ENCODE measurements at places on chromosomes 3 and 15. TPM values are rescaled to one million over a fixed set of nuclear protein-coding genes. Genes with fewer than 3 reads are reported as not detected.

DNA sequence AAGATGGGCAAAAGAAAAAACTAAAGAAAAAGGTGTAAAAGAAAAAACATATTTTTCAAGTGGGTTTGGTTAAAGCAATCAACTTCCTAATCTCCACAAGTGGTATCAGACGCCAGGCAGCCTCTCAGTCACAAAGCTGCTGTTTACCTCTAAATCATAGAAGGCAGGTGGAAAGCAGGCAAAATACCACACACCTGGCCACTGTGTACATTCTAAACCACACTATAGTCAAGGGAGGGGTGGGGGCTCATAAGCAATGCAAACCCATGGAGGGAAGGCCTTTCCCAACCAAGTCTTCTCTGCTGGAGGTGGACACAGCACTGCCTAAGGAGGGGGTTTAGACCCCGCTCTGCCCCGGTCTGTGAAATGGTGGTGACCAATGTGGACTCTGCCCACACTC, 50.4 kb downstream of the MCF2L2 start:
- H3K27ac ChIP-seq, result no peak overlapping the region
- no peak overlapping the region for H3K4me3 ChIP-seq
- H3K36me3 ChIP-seq, result peaks cover 8% of the 10 kb centered on the region
- no peaks in the 10 kb centered on the region for H3K4me1 ChIP-seq

DNA sequence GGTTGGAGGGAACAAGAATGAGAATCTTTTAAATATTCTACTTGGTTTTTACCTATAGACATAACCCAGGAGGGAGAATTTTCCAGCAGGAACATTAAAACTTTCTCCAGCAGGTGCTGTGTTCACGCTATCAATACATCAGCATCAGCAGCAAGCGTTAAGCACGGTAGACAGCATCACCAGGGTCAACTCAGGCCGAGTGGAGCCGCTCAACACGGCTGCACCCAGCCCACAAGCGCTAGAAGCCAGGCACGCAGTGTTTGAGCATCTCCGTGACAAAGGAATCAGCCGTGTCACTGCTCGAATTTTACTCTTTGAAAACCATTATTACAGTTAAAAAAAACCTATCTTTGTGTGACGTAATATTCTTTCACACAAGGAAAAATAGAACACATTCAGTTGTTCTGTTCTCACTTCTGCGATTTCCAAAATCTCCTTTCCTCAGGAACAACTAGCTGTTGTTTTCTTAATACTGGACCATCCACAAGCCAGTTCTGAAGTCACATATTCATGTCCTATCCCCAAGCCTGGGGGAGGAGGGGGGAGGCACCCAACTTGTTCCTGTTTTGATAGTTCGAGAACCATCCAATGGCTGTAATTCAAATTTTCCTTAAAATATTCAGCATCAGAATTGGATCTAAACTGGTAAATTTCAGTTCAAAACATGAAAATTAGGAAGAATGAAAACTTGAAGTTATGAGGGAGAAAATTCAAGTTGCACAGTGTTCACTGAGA, 77.9 kb downstream of the ADAMTS17 start:
- DNase-seq, result no peak
- H3K4me1 ChIP-seq, result no peaks in the 10 kb centered on the region

DNA sequence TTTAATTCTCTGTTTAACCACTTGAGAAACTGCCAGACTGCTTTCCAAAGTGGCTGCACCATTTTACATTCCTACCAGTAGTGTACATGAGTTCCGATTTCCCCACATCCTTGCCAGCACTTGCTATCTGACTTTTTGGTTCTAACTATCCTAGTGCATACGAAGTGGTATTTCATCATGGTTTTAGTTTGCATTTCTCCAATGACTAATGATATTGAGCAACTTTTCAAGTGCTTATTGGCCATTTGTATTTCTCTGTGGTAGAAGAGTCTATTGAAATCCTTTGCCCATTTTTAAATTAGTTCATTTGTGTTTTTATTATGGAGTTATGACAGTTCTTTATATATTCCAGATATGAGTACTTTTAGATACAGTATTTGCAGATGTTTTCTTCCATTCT, 247.8 kb downstream of the GABRB3 start:
- no peak for DNase-seq
- no peaks in the 10 kb centered on the region for H3K27me3 ChIP-seq
- no peaks in the 10 kb centered on the region for H3K36me3 ChIP-seq
- no peak overlapping the region for H3K4me3 ChIP-seq
- H3K27ac ChIP-seq, result no peak overlapping the region

GOLGA8M gene
- 2.8 TPM for total RNA-seq

GRCh38 chr3:72187131-72187530, 402.2 kb upstream of the PROK2 start:
- H3K4me1 ChIP-seq, result no peaks in the 10 kb centered on the region
- H3K4me3 ChIP-seq, result no peak overlapping the region
- H3K36me3 ChIP-seq, result no peaks in the 10 kb centered on the region
- no peaks in the 10 kb centered on the region for H3K27me3 ChIP-seq
- H3K27ac ChIP-seq, result no peak overlapping the region

GRCh38 chr3:160069986-160070385, 81.4 kb downstream of the IL12A start:
- H3K27ac ChIP-seq, result no peak overlapping the region
- H3K4me3 ChIP-seq, result no peak overlapping the region
- DNase-seq, result no peak
- H3K27me3 ChIP-seq, result no peaks in the 10 kb centered on the region

KNG1 gene
- not detected for total RNA-seq

CELF6 gene
- 2.4 TPM for total RNA-seq

TMEM108 gene
- not detected for total RNA-seq

GRCh38 chr3:97131476-97131875, 317.1 kb downstream of the EPHA6 start:
- no peak overlapping the region for H3K27ac ChIP-seq
- H3K36me3 ChIP-seq, result no peaks in the 10 kb centered on the region
- H3K4me1 ChIP-seq, result no peaks in the 10 kb centered on the region
- no peak overlapping the region for H3K4me3 ChIP-seq

DNA sequence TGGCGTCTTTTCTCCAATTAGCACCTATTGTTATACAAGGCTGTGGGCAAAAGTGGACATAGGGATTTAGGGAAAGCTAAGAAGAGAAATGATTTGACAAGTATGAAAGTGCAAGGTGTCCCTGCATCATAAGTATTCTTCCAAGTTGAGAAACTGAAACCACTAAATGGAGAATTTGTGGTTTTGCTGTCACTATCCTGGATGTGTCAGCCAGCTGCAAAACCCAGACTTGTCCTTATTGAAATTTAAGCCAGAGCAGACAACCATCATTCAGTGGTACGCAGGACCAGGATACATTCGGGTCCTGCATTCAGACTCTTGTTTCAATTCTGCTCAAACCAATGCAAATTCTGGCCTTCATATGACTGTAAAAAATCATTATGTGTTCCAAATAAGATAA, 384.8 kb upstream of the TGFBR2 start:
- H3K4me3 ChIP-seq, result no peak overlapping the region
- DNase-seq, result peak; percentile 21
- H3K27ac ChIP-seq, result no peak overlapping the region
- H3K27me3 ChIP-seq, result no peaks in the 10 kb centered on the region

DNA sequence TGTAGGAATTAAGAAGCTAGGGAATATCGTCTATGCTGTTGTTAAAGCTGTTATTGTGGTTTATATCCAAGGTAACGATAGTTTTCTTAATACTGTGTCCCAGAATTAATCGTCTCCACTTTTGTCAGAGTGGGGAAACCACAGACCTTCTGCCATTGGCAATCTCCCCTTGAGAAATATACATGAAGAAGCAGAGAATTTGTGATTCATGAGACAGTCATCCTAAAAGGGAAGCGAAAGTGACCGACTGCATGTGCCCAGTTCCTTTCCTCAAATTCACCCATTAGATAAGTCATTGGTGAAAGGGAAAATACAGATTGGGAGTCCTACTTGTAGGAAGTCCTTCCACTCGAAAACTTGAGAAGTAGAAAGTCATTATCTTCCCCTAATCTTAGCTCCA, 26.6 kb downstream of the DIPK2A start:
- no peaks in the 10 kb centered on the region for H3K4me1 ChIP-seq
- no peak overlapping the region for H3K4me3 ChIP-seq
- H3K36me3 ChIP-seq, result peaks cover under 1% of the 10 kb centered on the region
- peak; percentile 63 for DNase-seq
- no peak overlapping the region for H3K27ac ChIP-seq

GRCh38 chr15:37015451-37015850, 84.9 kb downstream of the MEIS2 start:
- peaks cover 4% of the 10 kb centered on the region for H3K27me3 ChIP-seq
- DNase-seq, result no peak
- H3K4me3 ChIP-seq, result no peak overlapping the region
- no peak overlapping the region for H3K27ac ChIP-seq

- no peaks in the 10 kb centered on the region for H3K27me3 ChIP-seq
- no peak overlapping the region for H3K27ac ChIP-seq
- no peaks in the 10 kb centered on the region for H3K36me3 ChIP-seq
- no peaks in the 10 kb centered on the region for H3K4me1 ChIP-seq
- no peak overlapping the region for H3K4me3 ChIP-seq
- no peak for DNase-seq
Measured at GRCh38 chr3:192063570-192063969, 602.6 kb downstream of the PYDC2 start.

FMN1 gene
- total RNA-seq, result 0.39 TPM

MYRIP gene
- total RNA-seq, result not detected

CCR4 gene
- 80.1 TPM for total RNA-seq

REC114 gene
- total RNA-seq, result not detected

DNA sequence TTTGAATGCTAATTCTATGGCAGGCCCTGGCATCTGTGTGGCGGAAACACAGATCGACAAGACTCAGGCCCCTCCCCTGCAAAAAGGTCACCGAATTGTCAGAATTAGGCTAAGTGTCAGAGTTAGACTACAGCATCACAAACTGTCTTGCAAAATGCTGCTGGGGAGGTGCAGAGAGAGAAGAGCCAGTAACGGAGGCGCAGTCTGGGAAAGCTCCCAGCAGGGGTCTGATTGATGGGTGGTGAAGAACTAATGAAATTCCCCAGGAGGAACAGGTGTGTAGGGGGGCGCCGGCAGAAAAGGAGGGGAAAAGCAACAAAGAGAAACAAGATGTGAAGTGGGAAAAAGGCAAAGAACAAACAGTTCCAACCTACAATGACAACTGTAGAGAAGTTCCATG, 72.7 kb upstream of the TAMM41 start:
- H3K27ac ChIP-seq, result no peak overlapping the region
- H3K27me3 ChIP-seq, result no peaks in the 10 kb centered on the region
- no peak overlapping the region for H3K4me3 ChIP-seq
- no peak for DNase-seq
- no peaks in the 10 kb centered on the region for H3K4me1 ChIP-seq
- no peaks in the 10 kb centered on the region for H3K36me3 ChIP-seq

- H3K4me1 ChIP-seq, result no peaks in the 10 kb centered on the region
- no peak overlapping the region for H3K4me3 ChIP-seq
- DNase-seq, result no peak
- no peak overlapping the region for H3K27ac ChIP-seq
Measured at GRCh38 chr15:62173215-62173614, 8.1 kb upstream of the C2CD4B start.

DNA sequence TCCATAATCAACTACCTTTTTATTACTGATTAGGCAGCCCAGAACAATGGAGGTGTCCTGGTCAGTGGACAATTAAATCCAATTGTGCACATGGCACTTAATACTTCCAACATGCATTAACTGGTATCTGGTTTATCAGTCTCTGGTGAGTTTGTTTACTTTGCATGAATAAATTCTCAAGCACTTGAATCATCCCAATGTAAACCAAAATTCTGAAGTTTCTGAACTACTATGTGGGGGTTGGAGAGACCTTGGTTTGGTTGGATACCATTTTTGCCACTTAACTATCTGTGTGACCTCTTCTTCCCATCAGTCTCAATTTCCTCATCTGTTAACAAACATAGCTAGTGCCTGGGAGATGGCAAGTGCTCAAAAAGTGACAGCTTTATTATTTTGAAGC, 70.5 kb upstream of the MAP4 start:
- H3K4me1 ChIP-seq, result peaks cover 19% of the 10 kb centered on the region
- no peaks in the 10 kb centered on the region for H3K27me3 ChIP-seq
- H3K27ac ChIP-seq, result no peak overlapping the region
- DNase-seq, result no peak

DNA sequence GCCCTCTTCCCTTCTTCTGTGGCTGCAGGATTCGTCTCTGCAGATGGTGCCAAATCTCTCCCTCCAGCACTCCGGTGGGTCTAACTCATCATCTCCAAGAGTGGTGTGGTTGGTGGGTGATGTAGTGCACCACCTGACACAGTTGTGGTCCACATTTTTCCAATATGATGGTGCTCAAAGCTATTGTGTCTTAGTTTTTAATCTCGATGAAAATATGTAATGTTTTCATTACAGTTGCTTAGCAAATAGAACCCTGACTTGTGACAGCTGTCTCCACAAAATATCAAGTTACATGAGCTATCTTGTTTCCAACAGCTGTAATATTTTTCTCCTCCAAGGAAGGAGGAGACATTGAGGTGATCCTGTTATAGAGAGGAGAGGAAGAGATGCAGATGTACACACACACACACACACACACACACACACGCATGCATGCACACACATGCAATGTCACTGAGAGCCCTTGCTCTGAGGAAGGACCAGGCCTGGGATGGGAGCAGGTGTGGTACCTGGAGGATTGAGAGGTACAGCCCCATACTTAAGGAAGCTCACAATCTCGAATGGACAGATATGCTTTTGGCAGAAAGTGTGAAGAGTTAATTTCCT, 15.7 kb upstream of the ESYT3 start:
- H3K4me3 ChIP-seq, result no peak overlapping the region
- H3K27ac ChIP-seq, result no peak overlapping the region
- H3K36me3 ChIP-seq, result no peaks in the 10 kb centered on the region

GRCh38 chr15:32718227-32718820, 520 bp downstream of the GREM1 start:
- no peaks in the 10 kb centered on the region for H3K36me3 ChIP-seq
- peaks cover 15% of the 10 kb centered on the region for H3K4me1 ChIP-seq
- no peak overlapping the region for H3K27ac ChIP-seq
- peaks cover 70% of the 10 kb centered on the region for H3K27me3 ChIP-seq

DNA sequence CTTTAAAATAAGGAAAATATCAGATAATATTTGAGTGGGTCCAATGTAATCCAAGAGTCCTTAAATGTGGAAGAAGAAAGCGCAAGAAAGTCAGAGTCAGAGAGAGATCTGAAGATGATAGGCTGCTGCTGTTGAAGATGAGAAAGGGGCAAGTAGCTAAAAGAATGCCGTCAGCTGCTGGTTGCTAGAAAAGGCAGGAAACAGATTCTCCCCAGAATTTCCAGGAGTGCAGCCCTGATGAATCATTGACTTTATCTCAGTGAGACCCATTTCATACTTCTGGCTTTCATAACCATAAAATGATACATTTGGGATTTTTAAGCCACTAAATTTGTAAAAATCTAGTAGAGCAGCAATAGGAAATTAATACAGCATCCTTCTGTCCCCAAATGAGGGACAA, 7.5 kb upstream of the CHMP2B start:
- no peak overlapping the region for H3K27ac ChIP-seq
- H3K4me1 ChIP-seq, result no peaks in the 10 kb centered on the region
- no peaks in the 10 kb centered on the region for H3K36me3 ChIP-seq

ACOX2 gene
- total RNA-seq, result not detected

Data from CD4-positive, alpha-beta T cell (primary cell).